ENCODE measurements at places on chromosomes 13 and 19.

DNA sequence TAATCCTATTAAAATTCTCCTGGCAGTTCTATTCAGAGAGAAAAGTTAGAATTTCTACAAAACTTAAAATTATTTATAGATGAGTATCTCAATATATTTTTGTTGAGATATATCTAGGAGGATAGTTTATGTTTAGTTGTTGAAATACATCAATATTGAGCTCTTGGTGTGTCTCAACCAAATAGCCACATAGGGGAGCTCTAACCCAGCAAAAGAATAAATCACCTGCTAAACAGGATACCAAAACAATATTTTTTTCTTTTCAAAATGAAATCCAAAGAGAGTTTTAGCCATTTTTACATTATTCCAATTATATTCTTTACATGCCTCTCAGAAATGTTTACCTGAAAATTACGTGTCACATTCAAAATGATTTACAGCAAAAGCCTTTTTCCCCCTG, 954.7 kb downstream of the SLITRK6 start:
- DNase-seq: no peak

- DNase-seq: no peak
Measured at GRCh38 chr13:106619688-106620555, 52.0 kb upstream of the ARGLU1 start.

- DNase-seq: no peak
Measured at GRCh38 chr13:37179645-37180044, 74.2 kb upstream of the CSNK1A1L start.

DNA sequence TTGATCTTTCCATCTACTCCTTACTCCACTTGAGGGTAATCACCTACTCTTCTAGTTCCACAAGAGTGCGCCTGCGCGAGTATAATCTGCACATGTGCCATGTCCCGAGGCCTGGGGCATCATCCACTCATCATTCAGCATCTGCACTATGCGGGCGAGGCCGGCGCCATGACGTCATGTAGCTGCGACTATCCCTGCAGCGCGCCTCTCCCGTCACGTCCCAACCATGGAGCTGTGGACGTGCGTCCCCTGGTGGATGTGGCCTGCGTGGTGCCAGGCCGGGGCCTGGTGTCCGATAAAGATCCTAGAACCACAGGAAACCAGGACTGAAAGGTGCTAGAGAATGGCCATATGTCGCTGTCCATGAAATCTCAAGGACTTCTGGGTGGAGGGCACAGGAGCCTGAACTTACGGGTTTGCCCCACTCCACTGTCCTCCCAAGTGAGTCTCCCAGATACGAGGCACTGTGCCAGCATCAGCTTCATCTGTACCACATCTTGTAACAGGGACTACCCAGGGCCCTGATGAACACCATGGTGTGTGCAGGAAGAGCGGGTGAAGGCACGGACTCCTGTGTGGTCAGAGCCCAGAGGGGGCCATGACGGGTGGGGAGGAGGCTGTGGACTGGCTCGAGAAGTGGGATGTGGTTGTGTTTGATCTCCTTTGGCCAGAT, 2.7 kb upstream of the KLK2 start:
- no peak for DNase-seq

- no peak for DNase-seq
Measured at GRCh38 chr19:56933014-56933705, 92.6 kb upstream of the PEG3 start.

GRCh38 chr19:56504581-56504980, 3.1 kb upstream of the ZNF471 start:
- no peak for DNase-seq

- DNase-seq: no peak
Measured at GRCh38 chr19:24052811-24053210, 34.2 kb upstream of the ZNF254 start.

DNA sequence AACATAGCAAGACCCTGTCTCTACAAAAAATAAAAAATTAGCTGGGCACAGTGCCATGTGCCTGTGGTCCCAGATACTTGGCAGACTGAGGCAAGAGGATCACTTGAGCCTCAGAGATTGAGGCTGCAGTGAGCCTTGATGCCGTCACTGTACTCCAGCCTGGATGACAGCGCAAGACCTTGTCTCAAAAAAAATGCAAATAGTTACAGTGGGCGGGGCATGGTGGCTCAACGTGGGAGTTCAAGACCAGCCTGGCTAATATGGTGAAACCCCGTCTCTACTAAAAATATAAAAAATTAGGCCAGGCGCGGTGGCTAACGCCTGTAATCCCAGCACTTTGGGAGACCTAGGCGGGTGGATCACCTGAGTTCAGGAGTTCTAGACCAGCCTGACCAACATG, 8.5 kb downstream of the PGLS start:
- no peak for DNase-seq

DNA sequence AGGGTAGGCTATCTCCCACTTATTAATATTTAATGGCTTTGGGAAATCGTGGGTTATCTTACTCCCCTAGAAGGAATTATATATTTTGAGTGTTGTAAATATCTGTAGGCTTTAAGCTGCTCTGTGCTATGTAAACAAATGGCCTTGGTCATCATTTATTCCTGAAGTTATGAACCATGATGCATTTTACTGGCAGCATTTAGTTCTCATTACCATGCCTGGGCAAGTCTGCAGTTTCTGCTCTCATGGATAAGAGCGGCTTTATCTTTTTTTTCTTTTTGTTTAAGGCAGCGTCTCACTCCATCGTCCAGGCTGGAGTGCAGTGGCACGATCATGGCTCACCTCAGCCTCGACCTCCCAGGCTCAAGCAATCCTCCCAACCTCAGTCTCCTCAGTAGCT, 156.1 kb downstream of the IRS2 start:
- DNase-seq: no peak

DNA sequence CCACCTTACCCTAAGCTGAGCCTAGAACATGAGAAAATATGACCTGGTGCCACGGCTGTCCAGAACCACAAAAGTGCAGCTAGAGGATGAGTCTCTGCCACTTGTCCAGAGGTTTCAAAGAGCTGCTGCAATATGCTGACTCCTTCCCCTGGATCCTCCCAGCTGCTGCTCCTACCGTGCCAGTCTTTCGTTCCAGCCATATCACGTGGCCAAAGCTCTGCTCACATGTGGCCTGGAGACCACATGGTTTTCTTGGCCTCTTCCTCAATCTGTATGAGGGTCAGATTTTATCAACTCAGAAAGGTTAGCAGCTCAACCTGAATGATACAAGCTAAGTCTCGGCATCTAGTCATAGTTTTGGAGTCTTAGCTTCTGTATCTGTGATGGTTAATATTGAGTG, 3.2 kb upstream of the SACS start:
- DNase-seq: no peak

DNA sequence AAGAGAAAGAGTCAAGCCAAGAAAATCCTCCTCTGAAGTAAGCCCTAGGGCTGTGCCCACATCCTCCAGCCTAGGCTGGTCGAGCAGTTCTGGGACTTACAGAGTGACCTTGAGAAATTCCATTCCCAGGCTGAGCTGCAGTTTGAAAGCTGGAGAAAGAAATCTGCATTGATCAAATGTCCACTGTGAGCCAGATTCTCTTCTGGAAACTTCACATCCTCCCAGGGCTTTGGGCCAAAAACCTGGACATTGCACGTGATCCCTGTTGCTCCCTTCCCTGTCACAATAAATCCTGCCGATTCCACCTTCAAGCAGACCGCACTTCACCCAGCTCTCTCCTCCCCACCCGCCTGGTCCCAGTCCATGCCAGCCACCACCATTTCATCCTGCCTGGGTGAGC, 15.7 kb downstream of the TMEM143 start:
- DNase-seq: no peak

DNA sequence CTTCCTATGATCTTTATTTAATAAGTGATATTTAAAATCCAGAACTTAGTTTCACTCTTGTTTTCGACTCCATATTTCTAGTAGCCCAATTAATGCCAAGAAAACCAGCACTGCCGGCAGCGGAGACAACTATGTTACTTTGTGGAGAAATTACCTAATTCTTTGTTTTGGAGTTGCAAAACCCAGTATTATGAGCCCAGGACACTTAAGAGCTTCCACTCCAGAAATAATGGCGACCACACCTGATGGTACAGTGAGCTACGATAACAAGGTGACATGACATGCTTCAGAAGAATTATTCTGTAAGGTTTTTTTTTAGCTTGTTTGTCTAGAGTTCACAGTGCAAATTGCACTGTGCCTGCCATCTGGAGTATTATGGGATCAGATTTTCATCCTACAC, 136.4 kb downstream of the ZAR1L start:
- DNase-seq: no peak

- no peak for DNase-seq
Measured at GRCh38 chr19:17020823-17021222, 5.8 kb downstream of the CPAMD8 start.

DNA sequence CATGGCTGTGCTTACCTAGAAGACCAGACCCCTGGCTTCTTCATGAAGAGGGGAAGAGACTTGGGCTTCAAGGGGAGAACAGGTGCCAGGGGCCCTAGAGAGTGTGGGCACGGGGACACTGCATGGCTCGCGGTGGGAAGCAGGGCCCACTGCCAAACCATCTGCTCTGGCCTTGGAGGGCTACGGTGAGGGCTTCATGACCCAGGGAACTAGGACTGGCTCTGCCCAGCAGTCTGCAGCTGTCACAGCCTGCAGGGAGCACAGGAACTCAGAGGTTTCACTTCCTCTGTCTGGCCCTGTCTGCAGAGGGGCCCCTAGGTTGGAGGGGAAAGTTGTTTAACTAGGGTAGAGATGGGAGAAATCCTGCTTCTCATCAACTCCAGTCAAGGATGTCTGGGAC, 4.3 kb downstream of the ERCC1 start:
- no peak for DNase-seq

All from progenitor cell of endocrine pancreas (in vitro differentiated cells).